EH (cell line): ENCODE measurements at places on chromosomes 11 and 22.

GRCh38 chr11:17600316-17601255, 53.5 kb downstream of the OTOG start:
- no peak for DNase-seq

GRCh38 chr11:2329551-2329950, 27.7 kb downstream of the TSPAN32 start:
- no peak for DNase-seq

DNA sequence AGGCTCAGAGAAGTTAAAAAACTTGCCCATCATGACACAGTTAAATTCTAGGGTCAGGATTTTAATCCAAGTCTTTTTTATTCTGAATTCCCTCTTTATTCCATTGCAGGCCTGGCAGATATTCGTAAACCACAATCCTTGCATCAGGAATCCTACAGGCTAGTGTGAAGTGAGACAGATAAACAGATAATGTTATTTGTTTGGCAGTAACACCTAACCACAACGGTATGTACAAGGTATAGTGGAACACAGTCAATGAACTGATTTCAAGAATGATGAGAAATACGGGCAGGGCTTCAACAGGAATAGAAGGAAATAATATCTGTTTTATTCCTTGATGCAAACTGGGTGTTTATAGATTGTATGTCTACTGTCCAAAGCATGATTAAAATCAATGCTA, 32.0 kb upstream of the NARS2 start:
- no peak for DNase-seq

DNA sequence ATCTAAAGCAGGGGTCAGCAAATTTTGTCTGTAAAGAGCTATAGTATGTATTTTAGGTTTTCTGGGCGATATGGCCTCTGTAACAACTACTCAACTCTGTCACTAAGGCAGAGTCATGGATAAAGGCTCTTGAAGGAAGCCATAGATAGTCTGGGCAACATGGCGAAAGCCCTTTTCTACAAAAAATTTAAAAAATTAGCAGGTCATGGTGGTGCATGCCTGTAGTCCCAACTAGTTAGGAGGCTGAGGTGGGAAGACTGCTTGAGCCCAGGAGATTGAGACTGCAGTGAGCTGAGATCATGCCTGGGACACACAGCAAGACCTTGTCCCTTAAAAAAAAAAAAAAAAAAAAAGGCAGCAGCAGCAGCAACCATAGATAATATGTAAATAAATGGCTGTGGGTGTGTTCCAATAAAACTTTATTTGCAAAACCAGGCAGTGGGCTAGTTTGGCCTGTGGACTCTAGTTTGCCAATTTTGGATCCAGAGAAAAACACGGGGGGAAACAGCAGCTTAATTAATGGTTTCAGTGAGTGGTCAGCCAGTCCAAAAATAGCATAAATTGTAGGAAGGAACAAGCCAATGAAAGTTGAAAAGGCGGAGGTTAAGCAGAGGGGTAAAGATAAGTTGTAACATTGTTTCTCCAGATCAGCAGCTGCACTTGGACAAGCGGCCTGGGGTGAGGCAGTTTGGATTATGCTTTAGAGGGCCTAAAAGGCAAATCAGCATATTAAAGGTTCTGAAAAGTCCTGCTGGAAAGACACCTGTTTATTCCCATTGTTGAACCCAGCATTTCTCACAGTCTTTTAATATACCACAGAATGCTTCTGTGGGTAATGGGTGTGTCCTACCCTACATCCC, 62.6 kb downstream of the KIAA1671 start:
- no peak for DNase-seq

- DNase-seq, result peak; percentile 6
These were observed 49.9 kb upstream of the LDLRAD3 start for GRCh38 chr11:35893796-35894475.

GRCh38 chr11:73429121-73429750, 53.0 kb downstream of the RELT start:
- peak; percentile 70 for DNase-seq

GRCh38 chr11:1113405-1114201, 38.9 kb downstream of the MUC2 start:
- DNase-seq, result no peak

GRCh38 chr22:49119551-49119952, 708.1 kb downstream of the BRD1 start:
- no peak for DNase-seq

DNA sequence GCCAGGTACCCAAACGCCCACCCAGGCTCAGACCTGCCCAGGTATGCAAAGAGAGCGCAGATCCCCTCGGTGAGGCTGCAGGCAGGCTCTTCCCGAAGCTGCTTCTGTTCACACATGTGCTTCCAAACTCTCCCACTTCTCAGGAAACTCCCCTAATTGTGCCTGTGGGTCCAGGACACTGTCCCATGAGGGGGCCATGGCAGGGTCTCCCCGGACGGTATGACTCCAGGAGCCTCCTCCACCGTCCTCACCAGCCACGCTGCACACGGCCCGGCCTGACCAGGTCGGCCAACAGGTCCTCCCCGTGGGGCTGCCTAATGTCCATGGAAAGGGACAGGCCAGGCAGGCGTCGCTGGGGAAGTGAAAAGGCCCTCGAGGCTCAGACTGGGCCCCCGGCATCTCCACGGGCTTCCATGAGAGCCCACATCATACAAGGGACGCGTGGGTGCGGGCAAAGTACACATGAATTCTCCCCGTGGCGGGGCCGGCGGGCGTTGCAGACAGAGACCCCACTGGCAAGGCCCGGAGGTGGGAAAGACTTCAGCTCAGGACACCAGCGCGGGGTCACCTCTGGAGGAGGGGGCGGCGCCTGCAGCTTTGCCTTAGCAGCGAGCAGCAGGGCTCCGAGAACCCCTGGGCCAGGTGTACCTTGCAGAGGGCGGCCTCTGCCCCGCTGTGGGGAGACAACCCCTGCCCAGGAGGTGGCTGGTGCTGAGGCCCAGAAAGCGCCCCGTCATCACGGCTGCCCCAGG, 526.1 kb downstream of the BRD1 start:
- no peak for DNase-seq

DNA sequence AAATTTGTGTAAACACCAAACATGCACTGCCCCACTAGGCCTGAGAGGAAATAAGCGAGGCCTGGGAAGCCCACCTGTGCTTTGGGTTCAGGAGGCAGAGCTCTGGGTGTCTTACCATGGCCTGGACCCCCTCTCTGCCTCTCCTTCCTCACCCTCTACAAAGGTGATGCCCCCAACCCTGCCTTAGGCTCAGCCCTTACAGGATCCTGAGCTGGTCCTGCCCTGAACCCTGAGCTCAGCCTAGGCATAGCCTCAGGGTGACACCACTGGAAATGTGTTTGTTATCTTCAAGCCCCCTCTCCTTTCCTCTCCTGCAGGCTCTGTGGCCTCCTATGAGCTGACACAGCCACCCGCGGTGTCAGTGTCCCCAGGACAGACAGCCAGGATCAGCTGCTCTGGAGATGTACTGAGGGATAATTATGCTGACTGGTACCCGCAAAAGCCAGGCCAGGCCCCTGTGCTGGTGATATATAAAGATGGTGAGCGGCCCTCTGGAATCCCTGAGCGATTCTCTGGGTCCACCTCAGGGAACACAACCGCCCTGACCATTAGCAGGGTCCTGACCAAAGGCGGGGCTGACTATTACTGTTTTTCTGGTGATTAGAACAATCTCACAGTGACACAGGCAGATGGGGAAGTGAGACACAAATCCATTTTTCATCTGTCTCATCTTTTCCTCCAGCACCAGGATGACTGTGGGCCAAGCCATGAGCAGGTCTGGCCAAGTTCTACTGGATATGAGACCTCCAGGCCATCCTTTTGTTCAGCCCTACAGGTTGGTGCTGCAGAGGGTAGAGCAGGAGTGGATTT, 117.8 kb downstream of the GGTLC2 start:
- DNase-seq, result no peak

- DNase-seq, result no peak
These were observed 12.4 kb downstream of the MAJIN start for GRCh38 chr11:64959498-64959897.

DNA sequence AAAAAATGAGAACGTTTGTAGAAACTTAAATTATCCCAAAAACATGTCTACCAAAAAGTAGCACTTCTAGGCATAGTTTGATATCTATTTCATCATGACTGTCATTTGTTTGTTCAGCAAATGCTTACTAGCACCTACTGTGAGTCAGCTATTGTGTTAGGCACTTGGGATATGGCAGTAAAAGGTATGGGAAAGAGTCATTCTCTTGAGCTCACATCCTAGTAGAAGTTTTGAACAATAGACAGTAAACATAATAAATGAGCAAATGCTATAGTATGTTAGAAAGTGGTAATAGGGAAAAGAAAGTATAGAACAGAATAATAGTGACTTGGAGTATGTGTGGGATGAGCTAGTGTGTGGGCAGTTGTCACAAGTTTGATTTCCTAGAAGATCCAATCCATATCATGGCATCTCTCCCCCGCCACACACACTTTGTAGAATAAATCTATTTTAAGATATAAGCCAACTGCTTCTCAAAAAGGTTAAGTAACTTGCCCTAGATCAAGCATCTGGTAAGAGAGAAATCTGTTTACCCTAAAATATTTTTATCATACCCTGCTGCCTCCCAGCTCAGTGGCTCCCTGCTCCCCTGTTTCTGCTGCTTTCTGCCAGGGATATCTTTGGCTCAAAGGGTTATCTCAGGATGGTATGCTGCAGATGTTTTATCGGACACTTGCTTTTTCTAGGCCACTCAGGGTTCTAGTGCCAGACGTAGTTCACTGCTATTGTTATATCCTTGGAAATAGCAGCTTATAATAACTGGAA, 129.7 kb downstream of the NCAM1 start:
- DNase-seq, result no peak

- DNase-seq, result peak; percentile 81
These were observed at the start of gene ZC3H12C for GRCh38 chr11:110092515-110093406. Gene ZC3H12C, plus strand, starts transcription at chr11:110093392. Its CDS starts 20 bp downstream, at chr11:110093412.

- DNase-seq, result peak; percentile 99
These were observed 728.3 kb downstream of the METTL15 start for GRCh38 chr11:28836285-28837081.
